Mammary epithelial cell (primary cell): ENCODE measurements at places on chromosomes 6 and 20.

DNA sequence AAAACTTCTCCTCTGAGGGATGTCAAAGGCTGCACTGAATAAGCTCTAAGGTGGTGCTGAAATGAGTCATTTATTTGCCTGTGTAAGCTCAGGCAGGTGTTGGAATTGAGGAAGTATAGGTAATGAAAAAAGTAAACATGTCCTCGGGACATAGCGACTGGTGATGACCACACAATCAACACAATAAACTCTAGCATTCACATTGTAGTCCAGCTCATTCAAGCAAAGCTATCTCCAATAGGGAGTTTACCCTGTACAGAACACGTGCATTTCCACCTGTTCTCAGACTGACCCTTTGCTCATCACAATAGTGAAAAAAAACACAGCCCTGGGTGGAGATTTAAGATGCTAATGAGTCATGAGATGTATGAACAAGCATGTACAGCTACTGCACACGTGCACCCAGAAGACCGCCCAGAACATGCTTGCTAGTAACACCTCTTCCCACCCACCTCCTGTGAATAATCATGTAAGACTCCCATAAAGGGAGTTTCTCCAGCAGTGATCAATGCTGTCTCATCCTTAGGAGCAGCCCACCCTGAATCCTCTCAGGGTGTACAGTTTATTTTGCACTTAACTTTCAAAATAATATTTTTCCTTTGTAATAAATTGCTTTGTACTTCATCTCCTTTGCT is 33.0 kb upstream of the POU5F1 start:
- peak; percentile 85 for DNase-seq

- peak; percentile 12 for DNase-seq
These were observed 6.5 kb upstream of the USP45 start for GRCh38 chr6:99521633-99522151.

GRCh38 chr6:23181356-23182110 is 612.2 kb downstream of the HDGFL1 start:
- DNase-seq, result no peak

DNA sequence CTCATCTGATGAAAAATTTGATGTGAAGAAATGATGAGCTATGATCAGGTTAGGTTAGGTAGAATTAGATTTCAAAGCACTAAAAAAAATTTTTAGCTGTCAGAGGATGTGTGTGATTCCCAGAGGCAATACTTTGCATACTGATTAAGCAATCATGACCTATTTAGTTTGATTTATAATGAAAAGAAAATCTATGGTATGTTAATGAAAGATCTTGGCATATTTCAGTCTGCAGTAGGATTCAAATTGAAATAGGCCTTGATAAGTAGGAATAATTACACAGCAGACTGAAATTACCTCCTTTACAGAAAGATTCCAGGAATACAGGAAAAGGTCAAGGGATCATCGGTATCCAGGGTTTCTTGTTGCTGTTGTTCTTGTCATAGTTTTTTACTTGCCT is 69.3 kb downstream of the HDDC2 start:
- DNase-seq, result no peak

GRCh38 chr6:78781001-78781400 is 86.3 kb upstream of the IRAK1BP1 start:
- DNase-seq, result peak; percentile 46

DNA sequence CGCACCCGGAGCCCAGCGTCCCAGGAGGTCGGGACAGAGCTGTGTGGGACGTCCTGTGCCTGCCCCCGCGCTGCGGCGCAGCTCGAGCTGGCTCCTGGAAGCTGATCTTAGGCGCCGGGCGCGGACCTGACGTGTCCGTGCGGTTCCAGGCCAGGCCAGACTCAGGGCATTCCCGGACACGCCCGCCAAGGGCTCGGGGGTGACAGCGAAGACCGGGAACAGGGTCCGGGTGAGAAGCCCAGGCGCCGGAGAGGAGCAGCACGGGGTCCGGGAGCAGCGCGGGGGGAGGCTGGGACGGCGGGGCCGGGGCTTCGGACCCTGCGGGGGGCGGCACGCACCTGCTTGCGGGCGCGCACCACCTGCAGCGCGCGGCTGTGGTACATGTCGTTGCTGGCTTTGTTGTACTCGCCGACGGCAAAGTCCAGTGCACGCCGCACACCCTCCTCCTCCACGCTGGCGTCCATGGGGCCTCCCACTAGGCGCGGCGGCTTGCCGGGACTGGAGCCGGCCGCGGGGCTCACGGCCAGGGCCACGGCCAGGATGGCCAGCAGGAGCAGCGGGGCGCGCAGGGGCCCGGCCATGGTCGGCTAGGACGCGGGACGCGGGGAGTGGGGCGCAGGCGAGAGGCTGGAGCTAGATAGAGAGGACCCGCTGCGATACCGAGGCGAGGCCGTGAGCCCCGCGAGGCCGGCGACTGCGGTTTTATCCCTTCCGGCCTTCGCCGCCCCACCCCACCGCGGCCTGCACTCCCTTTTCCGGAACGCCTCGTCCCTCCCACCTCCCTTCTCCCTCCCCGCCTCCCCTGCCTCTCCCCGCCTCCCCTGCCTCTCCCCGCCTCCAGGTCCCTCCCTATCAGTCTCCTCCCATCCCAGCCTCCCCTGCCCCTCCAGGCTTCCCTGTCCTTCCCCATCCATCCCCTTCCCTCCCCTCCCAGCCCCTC is at the start of gene CST3:
TSS of gene CST3 (minus strand) at position 674 of the 940 bp plus-strand sequence. CDS start at position 581, 93 bp downstream.
- DNase-seq, result peak; percentile 82

GRCh38 chr20:771741-772464 is 3.6 kb upstream of the SLC52A3 start:
- DNase-seq, result no peak

- DNase-seq, result no peak
These were observed 175.0 kb downstream of the BCAS1 start for GRCh38 chr20:53895385-53895755.

DNA sequence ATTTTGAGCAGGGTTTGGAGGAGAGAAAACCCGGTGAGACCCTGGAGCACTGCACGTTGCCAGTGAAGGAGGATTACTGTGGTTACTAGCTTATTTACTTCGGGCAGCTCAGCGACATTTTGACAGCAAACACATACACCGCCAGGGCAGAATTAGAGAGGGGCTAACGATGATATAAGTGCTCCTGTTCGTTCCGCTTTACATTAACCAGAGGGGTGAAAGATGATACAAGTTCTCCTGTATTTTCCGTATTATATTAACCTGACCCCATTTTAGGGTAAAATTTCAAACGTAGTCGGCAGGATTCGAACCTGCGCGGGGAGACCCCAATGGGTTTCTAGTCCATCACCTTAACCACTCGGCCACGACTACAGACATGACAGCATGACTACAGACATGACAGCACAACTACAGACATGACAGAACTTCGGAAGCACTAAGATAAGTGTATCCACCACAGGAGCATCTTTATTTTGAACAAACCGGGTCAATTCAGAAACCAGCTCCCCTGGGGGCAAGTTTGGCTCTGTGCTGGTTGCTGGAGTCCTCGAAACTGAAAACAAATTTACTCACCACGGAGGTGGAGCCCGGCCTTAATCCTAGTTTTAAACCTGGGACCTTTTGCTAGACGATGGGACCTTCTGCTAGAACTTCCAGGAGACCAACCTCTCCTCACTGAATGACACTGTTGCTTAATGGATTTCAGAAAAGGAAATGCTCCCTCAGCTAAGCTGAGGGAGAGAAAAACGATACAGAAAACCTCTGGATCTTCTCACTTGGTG is 80.4 kb upstream of the ZNF184 start:
- peak; percentile 80 for DNase-seq

- no peak for DNase-seq
These were observed 11.7 kb upstream of the SULF2 start for GRCh38 chr20:47796971-47797370.

DNA sequence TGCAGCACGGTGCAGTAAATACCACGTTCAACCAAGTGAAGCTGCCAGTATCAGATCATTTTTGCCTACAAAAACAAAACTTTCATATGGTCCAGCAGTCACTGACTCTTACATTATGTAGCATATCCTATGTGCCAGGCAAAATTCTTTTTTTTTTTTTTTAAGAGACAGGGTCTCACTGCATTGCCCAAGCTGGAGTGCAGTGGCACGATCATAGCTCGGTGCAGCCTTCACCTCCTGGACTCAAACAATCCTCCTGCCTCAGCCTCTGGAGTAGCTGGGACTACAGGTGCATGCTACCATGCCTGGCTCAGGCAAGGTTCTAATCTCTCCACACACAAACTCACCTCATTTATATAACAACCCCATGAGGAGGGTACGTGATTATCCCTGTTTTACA is 208.6 kb upstream of the JARID2 start:
- DNase-seq, result no peak

DNA sequence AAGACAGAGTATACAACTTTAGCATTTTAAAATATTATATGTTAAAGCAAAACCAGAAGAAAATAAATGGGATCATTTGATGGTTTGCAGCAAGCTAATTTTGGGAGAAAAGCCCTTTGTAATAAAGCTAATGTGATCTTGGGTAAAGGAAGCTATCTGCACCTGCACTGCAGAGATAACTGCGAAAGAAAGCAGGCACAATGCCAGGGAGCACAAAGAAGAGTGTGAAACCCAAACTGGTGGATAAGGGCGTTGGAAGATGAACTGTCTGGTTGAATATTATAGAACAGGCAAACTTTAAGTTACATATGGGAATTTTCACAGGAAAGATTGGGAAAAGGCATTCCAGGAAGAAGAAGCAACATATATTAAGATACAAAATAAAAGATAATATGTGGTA is 179.2 kb upstream of the KHDRBS2 start:
- no peak for DNase-seq

DNA sequence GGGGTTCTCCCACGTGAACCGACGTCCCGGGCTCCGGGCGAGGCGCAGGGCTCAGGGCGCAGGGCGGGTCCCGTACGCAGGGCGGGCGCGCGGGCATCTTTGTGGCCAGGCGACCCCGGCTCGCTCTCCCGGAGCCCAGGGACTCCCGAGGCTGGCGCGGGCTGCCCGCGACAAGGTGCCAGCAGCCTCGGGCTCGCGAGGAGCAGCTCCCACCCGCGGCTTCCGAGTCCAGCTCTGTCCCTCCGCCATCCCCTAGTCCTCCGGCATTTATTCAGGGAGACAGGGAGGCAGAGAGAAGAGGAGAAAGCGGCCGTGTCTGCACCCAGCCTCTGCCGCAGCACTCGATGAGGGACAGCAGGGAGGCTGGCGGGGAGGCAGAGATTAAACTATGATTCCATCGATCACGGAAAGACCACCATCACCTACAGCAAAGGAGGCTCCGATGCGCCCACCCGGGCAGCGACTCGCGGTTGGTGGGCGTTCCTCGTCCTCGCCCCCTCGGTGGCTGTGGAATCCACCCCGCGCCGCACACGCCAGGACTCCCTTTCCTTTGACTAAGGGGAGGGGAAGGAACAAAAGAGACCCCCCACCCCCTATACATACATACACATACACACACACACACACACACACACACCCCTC is 1.1 kb downstream of the RGS17 start:
- DNase-seq, result peak; percentile 34

DNA sequence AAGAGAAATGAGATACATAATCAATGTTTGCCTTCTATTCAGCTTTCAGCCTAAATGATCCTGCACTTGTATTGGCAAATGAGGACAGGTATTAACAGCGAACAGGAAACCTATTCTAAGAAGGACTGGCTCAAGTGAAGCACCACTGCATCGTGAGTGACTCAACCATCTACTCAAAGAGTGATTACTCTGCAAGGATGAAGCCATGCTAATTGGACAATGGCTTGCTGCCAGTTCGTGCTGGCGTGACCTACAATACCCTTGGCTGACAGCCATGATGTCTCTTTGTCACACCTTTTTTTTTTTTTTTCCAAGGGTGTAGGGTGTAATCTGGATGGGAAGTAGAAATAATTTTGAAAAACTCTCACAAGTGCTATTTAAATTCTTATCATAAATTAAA is 104.9 kb downstream of the GJA10 start:
- peak; percentile 77 for DNase-seq

DNA sequence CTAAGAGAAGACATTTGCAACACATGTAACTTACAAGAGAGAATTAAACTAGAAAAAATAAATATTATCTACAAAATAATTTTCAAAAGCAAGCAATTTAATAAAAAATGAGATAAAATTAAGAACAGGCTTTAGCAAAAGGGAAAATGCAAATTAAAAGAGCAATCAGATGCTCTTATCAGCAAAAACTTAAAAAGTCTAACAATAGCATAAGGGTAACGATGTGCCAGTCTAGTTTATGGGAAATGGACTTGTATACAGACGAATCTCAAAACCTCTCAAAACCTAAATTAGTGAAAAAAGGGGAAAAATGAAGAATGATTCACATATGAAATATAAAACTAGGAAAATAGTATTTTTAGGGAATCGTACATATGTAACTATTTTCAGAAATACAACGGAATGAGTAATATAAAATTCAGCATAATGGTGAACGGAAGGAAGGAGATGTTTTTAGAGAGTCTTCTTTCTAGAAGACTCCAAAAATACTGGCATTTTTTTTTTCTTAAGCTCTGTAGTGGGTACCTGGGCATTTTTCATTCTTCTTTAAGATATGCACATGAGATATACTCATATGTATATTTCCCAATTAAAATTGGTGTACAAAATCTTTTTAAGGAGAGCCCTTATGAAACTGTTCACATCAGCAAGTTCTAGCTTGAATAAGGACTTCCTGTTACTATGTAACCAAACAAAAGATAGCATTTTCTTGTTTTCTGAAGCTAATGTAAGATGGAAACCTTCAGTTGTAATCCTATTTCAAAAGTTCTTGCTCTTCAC is 927 bp upstream of the MANEA start:
- DNase-seq, result peak; percentile 22
